NCI-H524 treated with DMSO at 0.1 percent for 48 hours (cell line): ENCODE measurements at places on chromosomes 1 and 21.

DNA sequence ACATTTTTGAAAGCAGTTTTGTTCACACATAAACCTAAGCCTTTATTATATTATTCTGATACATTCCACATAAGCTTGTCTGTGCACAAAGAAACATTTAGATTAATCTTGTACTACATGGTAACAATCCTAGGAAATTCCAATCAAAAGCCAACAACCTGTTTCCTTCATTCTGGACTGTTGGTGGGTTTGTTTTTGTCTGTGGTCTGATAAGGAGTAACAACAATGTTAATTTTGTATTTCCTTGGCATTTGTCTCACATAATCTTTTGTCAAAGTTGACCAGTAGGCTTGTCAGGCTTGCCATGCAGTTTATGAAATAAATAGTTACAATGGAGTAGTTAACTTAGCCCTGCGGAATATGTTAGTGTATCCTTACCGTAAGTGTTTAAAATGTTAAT is 183.3 kb downstream of the DHRS3 start:
- no peak for DNase-seq

GRCh38 chr1:25927521-25928265 is 21.5 kb upstream of the STMN1 start:
- peak; percentile 57 for DNase-seq

DNA sequence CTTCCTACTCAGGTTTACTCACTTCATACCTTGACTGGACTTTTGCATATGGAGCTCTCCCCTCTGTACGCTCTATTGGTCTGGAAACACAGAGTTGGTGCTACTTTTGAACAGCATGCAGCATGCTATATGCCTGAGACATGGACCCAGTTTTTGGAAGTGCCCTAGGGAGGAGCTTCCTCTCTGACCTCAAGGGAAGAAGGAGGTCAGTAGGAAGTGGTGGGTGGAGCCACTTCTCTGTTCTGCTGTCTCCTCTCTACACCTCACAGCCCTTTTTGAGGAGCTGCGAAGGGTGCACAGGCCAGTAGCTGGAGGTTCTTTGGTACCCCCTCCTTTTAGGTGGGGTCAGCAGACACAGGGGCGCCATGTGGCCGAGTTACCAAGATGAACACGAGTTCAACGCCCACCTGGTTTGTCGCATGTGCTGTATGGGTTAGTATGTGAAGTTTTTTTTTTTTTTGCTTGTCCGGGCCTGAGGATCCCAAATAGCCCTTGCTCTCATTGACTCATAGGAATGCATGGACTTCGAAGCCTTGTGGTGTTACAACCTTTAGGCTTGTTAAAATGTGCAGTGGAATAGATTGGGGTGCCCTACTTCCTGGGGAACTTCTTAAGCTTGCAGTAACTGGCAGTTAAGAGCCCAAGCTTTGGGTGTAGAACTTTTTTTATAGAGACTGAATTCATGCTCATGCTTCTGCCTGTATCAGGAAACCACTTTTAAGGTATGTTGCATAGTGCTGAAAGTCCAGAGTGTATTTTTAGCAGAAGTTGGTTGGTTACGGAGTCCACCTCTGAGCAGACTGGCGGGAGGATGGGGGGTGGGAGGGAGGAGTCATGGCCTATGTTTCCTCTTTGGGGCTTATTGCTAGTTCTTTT is 10.7 kb downstream of the MACF1 start:
- DNase-seq, result no peak

GRCh38 chr1:205236951-205237475 is 9.3 kb downstream of the TMCC2 start:
- DNase-seq, result no peak

- peak; percentile 10 for DNase-seq
Measured at GRCh38 chr1:58898739-58899586, 115.1 kb upstream of the JUN start.

DNA sequence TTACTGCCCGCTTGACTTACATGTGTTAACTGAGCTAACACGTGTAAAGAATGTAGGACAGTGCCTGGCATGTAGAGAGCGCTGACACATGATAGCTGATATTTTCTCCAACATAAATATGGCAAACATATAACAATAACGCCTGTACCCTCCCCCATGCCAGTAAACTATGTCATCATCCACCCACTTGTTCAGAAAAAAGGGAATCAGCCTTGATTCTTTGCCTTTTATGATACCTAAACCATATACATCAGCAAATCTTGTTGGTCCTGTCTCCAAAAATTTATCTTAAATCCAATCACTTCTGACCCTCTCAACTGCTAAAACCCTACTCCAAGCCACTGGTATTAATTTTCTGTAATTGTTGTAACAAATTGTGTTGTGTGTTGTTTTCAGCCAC is 1.1 kb upstream of the ZNF692 start:
- DNase-seq, result no peak

- no peak for DNase-seq
Measured at GRCh38 chr21:44896561-44897286, 23.2 kb upstream of the PTTG1IP start.

- DNase-seq, result no peak
Measured at GRCh38 chr1:116454940-116455339, 81.9 kb downstream of the ATP1A1 start.

GRCh38 chr1:236990052-236990445 is 14.2 kb downstream of the MT1HL1 start:
- no peak for DNase-seq

- DNase-seq, result no peak
Measured at GRCh38 chr1:61997123-61997522, 197.5 kb upstream of the L1TD1 start.

DNA sequence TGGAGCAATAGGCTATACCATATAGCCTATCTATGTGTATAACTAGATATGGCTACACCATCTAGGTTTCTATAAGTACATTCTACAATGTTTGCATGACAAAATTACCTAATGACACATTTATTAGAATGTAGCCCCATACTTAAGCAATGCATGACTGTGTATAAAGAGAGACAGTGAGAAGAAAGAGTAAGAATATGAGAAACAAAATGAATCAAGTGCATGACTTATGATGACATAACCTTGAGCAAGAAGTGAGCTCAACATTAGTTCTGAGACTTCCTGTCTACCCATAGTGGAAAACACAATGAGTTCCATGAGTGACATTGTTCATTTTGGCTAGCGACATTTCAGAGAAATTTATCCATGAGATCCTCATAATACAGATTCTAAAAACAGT is 10.1 kb downstream of the SLC44A5 start:
- DNase-seq, result no peak

DNA sequence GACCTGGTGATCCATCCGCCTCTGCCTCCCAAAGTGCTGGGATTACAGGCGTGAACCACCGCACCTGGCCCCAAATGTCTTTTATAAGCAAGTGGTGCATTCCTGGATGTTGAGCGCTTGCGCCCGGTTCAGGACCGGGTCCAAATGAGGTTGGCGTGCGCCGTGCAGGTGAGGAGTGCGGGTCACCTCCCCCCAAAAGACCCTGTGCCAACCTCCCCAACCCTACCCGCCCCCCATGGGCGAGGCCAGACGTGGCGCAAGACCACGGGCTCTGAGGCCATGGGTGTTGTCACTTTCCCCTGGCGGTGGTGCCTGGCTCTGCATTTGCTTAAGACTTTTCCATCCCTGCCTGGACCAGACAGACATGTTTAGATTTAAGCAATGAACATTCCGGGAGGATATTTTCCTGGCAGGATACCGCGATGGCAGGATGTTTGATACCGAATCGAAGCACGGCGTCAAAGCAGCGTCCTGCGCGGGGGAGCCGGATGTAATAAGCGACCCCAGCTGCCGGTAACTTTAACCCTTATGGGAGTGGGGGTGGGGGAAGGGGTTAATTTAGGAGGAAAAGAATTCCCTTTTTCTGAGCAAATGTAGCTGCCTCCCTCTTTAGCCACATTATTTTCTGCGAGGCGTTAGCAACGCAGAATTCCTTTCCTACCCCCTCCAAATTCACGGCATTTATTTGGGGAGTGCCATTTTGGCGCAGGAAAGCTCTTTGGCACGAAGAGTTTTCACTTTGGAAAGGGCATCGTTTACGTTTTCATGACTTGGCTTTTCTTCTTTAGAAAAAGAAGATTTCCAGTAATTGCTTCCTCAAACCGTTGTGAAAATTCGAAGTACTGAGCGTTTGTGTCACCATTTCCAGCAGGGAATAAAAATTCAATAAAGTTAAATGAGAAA is 27.8 kb upstream of the RNF187 start:
- peak; percentile 44 for DNase-seq

DNA sequence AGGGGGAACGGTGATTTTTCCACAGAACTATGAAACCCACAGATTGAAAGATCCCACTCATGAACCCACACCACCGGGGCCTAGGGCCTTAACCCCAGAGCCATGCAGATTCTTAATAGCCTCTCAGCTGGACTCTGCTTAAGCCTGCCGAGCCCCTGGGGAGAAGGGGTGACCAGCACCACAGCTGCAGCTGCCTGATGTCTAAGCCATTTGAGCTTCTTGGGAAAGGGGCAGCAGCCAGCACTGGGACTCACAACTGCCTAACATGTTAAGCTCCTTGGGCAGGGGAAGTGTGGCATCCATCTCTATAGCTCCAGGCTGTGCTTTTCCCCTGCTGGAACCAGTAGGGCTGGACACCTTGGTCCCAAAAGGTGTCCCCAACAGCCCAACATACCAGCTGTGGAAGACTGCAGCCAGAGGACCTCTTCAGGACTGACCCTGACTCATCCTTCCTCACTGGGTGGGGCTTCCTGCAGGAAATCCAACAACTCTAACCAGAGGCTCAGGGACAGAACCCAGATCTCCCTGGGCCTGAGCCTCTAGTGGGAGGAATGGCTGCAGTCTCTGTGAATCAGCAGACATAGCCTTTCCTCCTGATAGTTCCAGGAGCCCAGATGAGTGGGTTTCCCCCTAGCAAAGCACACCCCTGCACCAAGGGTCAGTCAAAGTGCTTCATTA is 34.6 kb upstream of the FMO3 start:
- DNase-seq, result no peak

GRCh38 chr1:74344387-74344786 is 109.2 kb downstream of the TNNI3K start:
- no peak for DNase-seq

DNA sequence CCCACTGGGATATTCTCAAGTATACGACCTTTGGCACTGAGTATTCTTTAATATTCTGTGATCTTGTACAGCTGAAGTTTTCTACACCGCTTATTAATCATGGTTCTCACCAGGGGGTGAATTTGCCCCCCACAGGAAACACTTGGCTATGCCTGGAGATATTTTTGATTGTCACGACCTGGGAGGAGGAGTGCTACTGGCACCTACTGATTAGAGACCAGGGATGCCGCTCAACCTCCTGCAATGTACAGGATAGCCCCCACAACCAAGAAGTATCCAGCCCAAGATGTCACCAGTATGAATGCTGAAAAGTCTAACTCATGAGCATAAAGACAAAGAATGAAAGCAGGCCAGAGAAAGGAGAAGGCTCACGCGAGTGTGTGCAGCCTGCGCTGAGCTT is 13.7 kb downstream of the REG4 start:
- DNase-seq, result no peak

DNA sequence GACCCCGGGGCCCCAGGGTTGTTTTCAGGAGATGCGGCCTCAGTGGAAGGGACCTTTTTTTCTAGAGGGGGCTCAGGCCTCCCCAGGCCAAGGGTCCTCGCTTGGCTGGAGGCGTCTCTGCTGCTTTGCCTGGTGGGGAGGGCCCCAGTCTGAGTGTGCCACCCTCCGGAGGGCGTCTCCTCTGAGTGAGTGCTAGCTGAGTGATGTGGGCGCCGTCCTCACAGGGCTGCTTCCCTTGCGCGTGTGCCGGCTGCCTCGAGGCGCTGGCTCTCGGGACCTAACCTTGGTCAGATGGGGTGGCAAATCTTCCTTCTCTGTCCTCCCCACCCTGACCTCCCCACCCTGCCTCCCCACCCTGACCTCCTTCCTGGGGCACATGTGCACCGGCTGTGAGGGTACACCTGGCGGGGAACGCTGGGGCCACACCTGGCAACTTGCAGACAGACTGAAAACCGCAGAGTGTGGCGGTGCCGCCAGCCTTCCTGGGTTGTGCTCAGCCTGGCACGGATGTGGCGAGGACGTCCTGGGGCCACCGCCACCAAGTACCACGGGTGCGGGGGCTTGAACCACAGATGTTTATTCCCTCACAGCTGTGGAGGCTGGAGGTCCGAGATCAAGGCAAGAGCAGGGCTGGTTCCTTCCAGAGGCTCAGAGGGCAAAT is 93.0 kb upstream of the TTC34 start:
- no peak for DNase-seq

- no peak for DNase-seq
Measured at GRCh38 chr1:70355920-70356319, 1.4 kb upstream of the ANKRD13C start.

DNA sequence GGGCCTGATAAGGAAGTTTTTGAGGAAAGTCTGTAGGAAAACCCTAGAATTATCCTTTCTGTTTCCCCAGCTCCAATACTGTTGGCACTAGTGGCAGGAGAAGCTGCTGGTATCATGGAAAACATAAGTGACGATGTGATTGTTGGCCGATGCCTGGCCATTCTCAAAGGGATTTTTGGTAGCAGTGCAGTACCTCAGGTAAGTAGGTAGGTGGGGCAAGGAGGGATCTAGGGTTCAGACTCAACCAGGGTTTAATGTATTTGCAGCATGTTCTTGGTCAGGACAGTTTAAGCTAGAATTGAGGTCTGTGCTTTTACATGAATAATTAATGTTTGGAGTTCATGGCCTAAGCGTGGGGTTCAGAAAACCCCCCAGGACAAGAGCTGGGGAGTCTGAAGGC is 62.1 kb downstream of the KDM1A start:
- DNase-seq, result no peak

DNA sequence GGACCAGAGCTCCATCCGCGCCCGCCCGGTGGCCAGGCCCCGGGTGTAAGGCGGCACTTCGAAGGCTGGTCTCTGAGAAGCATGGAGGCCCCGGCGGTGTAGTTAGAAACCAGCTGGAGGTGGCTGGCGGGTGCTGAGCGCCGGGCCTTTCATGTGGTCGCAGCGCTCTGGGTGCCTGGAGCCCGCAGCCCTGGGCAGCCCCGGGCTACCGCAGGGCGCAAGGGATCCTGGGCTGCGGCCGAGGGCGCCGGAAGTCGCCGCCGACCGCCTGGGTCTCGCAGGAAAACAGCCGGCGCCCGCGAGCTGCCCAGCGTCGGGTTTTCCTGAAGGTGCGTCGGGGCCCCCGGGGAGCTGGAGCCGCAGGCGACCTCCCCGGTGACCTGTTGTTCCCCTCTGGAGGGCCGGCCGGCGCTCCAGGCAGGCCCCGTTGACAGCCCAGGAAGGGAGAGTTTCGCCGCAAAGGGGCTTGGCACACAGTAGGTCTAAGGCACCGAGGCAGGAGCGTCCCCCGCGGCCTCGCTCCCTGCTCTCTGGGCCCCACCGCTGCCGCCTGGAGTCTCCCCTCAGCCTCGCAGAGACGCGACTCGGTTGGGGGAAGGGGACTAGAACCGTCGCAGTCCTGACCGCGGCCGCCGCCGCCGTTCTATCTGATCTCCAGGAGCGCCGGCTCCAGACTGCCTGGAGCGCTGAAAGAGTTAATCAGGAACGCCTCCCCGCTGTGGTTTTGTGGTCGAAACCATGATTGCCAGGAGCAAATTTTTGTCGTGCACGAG is 2.7 kb downstream of the GRHL3 start:
- DNase-seq, result no peak

GRCh38 chr1:10471411-10472219 is 714 bp downstream of the DFFA start:
- no peak for DNase-seq
